ENCODE measurements at places on chromosomes 11 and 22.

- DNase-seq, result no peak
Measured at GRCh38 chr11:9351321-9351881, 33.1 kb upstream of the IPO7 start.

GRCh38 chr11:24738972-24739371 lies 242.1 kb downstream of the LUZP2 start:
- DNase-seq, result no peak

GRCh38 chr11:63670433-63671321 lies 499 bp downstream of the ATL3 start:
- peak; percentile 40 for DNase-seq

GRCh38 chr11:117931971-117932370 lies 2.8 kb upstream of the TMPRSS13 start:
- no peak for DNase-seq

- no peak for DNase-seq
Measured at GRCh38 chr22:19821523-19822300, 33.0 kb downstream of the GNB1L start.

DNA sequence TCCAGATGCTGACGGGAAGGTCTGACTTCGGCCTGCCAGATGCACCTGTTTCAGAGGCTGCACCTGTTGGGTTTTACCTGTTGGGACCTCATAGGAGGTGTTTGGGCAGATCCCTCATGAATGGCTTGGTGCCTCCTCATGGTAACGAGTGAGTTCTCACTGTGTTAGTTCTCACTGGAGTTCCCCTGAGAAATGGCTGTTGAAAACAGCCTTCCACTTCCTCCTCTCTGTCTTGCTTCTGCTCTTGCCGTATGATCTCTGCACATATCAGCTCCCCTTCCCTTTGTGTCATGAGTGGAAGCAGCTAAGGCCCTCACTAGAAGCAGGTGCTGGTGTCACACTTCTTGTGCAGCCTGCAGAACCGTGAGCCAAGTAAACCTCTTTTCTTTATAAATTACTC lies 207.6 kb upstream of the SEZ6L start:
- DNase-seq, result no peak
